ENCODE measurements at places on chromosomes 7 and 10.

- DNase-seq: peak; percentile 69
Observed at GRCh38 chr10:102542800-102543418, 39.1 kb downstream of the SUFU start.

DNA sequence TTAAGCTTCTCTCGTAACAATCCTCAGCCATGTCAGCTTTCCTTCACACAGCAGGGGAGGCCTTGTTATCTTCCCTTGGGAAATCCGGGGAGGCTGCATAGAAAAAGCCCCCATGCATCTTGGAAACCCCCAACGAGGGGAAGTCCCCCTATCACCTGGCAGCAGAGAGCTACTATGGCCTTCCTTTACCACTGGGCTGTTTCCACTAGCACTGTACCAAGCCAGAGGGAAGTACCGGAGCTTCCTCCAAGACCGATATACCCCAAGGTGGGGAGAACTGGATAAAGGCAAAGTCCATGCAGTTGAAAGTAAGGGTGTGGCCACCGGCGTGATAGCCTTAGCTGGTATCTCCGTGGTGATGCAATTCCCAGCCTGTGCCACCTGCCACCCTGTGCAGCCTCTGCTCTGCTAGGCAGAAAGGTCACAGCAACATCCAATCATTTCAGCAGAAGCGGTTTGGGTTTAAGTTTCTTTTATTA lies 4.4 kb upstream of the CLIP2 start:
- DNase-seq: no peak

- peak; percentile 28 for DNase-seq
Observed at GRCh38 chr10:132508581-132509443, 28.8 kb upstream of the INPP5A start.

DNA sequence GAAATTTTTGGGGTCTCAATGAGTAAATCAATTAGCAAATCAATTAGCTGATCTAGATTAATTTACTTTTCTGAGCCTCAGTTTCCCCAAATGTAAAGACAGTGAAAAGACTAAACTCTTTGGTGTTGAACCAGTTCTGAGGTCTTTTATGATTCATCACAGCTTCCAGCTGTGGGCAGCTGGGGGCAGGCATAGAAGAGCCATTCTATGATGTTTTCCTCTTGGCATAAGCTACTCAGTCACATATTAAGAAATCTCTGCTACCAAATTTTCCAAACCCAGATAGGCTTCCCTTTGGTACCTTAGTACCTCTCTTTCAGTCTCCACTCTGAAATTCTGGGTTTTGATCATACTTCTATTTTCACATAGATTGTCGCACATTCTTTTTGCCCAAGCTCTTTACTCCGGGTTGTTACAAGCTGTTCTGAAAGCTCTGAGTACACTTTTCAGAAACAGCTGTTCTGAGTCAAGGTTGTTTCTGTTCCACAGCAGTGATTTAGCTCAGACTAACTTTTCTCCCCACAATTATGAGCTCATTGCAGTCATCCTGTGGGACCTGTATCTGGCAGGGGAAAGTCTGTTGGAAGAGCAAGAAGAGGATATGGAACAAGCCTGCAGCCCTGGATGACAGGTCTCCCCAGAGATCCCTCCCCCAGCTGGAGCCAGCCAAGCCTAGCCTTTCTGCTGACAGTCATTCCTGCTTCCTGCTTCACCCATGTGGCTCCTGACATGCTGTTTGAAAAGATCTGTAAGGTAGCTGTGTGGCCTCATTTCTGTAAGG lies 599.6 kb upstream of the GHITM start:
- peak; percentile 62 for DNase-seq

DNA sequence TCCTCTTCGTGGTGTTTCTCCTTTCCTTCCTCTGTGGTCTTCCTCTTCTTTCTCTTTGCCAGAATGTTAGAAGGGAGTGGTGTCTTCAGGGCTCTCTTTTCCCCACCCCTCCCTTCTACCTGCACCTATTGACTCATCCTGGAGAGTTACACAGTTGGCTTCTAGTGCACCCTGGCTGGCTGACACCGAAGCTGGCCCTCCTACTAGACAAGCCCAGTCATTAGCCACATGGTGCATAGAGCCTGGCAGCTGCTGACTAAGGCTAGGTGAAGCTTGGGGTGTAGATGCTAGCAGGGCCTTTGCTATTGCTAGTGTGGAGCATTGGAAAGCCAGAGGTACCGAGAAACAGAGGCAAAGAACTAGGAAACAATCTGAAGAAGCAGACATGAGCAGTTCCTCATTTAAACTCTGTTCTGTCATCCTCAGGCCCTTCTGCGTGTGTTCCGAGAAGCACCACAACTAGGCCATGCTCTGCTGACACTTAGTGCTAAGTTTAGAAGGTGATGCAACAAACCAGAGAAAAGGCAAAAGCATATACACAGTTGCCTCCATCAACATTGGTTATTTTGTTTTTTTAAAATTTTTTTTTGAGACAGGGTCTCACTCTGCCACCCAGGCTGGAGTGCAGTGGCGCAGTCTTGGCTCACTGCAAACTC lies 213.9 kb downstream of the BAMBI start:
- no peak for DNase-seq

- no peak for DNase-seq
Observed at GRCh38 chr10:63843107-63843506, 321.9 kb downstream of the REEP3 start.

GRCh38 chr10:69624245-69624786 lies 5.7 kb upstream of the FAM241B start:
- no peak for DNase-seq

GRCh38 chr10:103709341-103709920 lies 145.9 kb downstream of the SH3PXD2A start:
- peak; percentile 85 for DNase-seq

GRCh38 chr7:71750290-71750689 lies 618.3 kb downstream of the GALNT17 start:
- no peak for DNase-seq

- DNase-seq: no peak
Observed at GRCh38 chr7:99106821-99107241, 37.1 kb downstream of the SMURF1 start.

GRCh38 chr10:100007231-100008141 lies 2.3 kb downstream of the DNMBP start:
- DNase-seq: peak; percentile 27

GRCh38 chr10:51162002-51162401 lies 87.7 kb downstream of the PRKG1 start:
- DNase-seq: no peak
